Stimulated activated CD4-positive, alpha-beta T cell treated with anti-CD3 and anti-CD28 coated beads, Interleukin-2, amount 100 ng/mL, for 24 hours (primary cell): ENCODE measurements at places on chromosomes 5 and 9.

DNA sequence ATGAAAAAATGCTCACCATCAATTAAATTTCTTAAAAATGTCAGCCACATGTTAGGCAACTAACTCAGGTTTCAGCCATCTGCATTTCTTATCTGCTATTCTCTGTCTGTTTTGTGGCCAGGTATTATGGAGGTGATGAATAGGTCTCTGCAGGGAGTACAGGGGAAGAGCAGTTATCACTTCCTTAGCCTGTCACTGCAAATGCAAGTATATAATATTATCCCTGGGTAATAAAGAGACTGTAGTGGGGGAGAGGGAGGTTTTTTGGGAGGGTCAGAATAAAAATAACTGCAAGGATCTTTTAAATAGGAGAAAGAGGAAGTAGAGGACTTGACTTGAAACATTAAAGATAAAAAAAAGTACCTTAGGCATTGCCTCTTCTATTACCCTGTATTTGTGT, 49.6 kb upstream of the PTGER4 start:
- no peak for DNase-seq

GRCh38 chr9:138047469-138048040, 170.0 kb downstream of the CACNA1B start:
- DNase-seq, result no peak

DNA sequence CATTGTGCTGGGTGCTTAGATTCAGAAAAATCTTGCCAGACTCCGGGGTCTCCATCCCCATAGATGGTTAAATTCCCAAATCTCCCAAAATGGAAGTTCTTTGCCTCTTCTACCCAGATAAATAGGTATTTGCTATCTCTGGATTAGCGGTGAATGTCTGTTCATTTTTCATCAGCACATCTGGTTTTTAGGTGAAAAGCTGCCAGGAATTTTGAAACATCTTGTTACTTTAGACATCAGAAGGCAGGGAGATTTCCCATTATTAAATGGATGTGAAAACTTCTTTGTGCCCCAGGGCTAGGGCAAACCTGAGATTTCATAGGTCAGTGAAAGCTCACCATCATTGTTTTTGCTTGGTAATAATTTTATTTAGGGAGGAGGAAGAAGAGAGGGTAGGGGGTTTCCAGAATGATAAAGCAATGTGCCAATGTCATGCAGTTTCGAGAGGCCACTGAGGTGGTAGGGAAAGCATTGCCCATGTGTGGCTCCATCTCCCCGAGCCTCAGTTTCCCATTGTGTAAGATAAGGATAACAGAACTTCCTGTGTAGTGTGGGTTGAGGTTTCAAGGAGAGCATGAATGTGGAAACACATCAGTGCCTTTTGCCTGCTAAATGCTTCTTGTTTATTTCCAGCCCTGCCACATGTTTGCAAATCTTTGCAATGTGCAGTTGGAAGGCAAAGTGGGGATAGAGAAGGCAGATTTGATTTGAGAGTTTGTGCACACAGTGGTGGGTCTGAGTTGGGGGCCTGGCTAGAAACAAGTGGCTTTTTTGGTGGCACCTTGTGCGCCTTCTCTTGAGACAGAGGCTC, 147.2 kb upstream of the KLF4 start:
- DNase-seq, result no peak

- no peak for DNase-seq
These were observed 23.4 kb downstream of the WNK2 start for GRCh38 chr9:93207326-93207814.

DNA sequence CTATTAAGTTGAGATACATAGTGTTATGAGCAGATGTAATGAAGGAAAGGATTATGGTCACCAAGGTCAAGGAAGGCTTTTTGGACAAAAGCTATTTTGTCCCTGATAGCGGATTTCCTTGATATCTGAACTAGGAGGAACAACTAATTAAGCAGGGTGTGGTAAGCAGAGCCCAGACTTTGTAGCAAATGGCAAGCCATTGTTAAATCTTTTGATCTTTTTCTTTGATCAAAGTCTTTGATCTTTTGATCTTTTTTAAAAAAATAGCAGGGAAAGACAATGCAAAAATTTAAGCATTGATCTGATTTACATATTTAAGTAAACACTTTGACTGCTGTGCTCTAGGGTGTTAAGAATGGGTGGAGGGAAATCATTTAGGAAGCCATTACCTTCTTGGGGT, 1242.0 kb downstream of the MAT2B start:
- no peak for DNase-seq

DNA sequence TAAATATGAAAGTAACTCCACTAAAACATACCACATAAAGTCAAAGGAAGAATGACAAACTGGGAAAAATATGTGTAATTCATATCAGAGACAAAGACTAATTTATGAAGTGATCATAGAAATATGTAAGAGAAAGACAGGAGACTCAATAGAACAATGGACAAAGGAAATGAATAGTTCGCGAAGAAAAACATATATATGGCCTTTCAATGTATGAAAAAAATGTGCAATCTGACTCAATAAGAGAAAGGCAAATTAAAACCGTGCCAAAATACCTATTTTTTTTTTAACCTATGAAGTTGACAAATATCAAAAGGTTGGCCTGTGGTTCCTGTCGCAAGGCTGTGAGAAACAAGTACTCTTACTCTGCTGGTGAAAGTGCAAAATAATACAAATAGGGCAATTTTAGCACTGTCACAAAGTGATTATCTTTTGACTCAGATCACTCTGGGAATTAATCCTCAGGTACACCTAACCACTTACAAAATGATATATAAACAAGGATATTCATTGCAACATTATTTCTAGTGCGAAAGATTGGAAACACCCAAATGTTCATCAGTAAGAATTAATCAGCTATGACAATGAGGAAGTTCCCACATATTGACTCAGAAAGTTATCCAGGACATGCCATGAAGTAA, 3.7 kb downstream of the C9 start:
- no peak for DNase-seq

DNA sequence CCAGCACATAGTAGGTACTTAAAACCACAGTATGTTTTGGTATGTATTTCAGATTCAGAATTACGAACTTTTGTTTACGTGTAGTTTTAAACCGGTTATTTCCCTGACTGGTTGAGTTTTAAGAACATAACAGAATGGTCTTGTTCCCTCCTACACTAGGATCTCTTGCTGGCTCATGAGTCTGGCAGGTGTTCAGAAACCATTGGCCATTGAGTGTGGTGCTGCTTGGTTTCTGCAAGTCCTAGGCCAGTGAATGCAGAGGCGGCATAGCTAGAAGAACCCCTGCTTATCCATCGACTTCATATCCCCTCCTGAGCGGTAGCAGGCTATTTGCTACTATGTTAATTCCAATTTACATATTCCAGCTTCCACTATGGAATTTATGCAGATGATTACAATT, 65.6 kb downstream of the GPR21 start:
- no peak for DNase-seq

- no peak for DNase-seq
These were observed 35.7 kb upstream of the ORM1 start for GRCh38 chr9:114287001-114287762.

- DNase-seq, result peak; percentile 31
These were observed 24.6 kb downstream of the TRAF1 start for GRCh38 chr9:120901755-120902568.

DNA sequence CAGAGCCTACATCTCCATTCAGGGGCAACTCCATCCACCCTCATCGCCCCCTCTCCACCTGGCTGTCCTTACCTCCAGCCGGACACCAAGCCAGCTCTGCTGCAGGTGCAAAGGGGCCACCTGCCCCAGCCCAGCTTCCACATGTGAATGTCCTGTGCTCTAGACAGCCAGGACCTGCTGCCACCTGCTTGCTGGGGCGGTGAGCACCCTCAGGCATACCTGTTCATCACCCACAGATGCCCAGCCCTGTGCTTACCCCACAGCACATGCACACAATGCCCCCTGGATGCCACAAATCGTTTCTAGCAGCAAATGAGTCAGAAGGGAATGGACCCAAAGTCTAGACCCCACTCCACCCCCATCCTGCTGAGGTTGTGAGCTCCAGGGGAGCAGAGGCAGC, 13.3 kb upstream of the NKD2 start:
- DNase-seq, result no peak

GRCh38 chr9:135695036-135695435, 4.2 kb downstream of the SOHLH1 start:
- DNase-seq, result no peak

- DNase-seq, result peak; percentile 67
These were observed at the start of gene TMOD1 for GRCh38 chr9:97501177-97501971. Gene TMOD1, plus strand, starts transcription at chr9:97501666. Its CDS starts 22,523 bp downstream, at chr9:97524189.

- no peak for DNase-seq
These were observed 29.0 kb downstream of the FAT2 start for GRCh38 chr5:151562019-151562707.

GRCh38 chr9:14437354-14438231, 123.7 kb upstream of the NFIB start:
- no peak for DNase-seq

DNA sequence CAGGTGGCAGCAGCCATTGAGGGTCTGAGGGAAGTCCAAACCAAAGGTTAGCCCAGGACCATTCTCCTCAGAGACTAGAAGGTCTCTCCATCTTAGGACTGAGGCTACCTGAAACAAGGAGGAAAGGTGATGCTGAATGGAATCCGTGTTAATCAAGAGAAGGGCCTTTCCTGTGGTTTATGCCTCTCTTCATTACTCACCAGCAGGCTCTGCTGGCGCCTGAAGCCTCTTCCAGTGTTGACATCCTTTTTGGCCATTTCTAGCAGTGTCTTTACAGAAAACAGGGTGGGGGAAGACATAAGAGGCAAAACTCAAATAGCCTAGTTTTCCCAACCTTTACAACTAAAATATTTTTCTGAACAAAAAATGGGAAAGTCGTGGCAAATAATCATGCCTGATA, 98.0 kb downstream of the ENC1 start:
- no peak for DNase-seq

- no peak for DNase-seq
These were observed 165.6 kb downstream of the MACROH2A1 start for GRCh38 chr5:135233477-135233876.

GRCh38 chr5:6493681-6494454, 45.2 kb downstream of the UBE2QL1 start:
- DNase-seq, result no peak

GRCh38 chr5:41637869-41638268, 127.5 kb upstream of the PLCXD3 start:
- no peak for DNase-seq

- DNase-seq, result no peak
These were observed 691.8 kb downstream of the MTRR start for GRCh38 chr5:8560776-8561175.

DNA sequence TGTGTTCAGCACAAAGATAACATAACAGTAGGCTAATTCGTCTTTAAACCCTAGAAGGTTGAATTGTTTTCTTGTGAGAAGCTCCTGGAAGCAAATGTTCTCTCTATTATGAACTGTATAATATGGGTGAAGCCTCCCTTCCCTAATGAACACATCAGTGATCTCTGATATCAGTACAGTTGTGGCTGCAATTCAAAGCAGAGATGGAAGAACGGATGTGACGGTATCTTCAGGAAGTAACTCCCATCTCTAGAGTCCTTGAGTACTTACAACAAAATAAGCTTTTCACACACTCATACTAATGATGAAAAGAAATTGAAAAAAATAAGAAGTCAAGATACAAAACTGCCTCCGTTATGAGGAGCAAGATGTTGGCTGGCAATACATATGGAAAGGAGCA, 4.5 kb downstream of the HCN1 start:
- DNase-seq, result no peak

DNA sequence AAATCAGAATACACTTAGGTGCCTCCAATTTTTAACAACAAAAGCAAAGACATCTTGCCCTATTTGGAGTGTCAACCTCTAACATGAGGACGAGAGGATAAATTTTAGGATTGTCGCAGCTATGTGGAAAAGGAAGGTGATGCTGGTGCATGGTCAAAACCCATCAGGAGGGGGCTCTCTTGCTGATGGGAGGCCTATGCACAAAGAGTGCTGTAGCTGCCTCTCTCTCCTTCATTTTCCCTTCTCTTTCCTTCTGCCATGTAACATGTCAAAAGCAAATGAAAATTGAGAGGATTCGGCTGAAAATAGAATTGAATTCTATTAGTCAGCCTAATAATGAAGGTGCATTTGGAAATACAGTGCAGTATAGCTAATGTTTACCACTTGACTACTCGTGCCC, 578.7 kb upstream of the ZNF462 start:
- DNase-seq, result no peak

GRCh38 chr5:59769832-59770231, 123.7 kb downstream of the PDE4D start:
- no peak for DNase-seq

GRCh38 chr9:114902786-114903524, 27.4 kb downstream of the TNFSF8 start:
- no peak for DNase-seq

GRCh38 chr9:15010581-15010980, 100.4 kb upstream of the FREM1 start:
- no peak for DNase-seq

DNA sequence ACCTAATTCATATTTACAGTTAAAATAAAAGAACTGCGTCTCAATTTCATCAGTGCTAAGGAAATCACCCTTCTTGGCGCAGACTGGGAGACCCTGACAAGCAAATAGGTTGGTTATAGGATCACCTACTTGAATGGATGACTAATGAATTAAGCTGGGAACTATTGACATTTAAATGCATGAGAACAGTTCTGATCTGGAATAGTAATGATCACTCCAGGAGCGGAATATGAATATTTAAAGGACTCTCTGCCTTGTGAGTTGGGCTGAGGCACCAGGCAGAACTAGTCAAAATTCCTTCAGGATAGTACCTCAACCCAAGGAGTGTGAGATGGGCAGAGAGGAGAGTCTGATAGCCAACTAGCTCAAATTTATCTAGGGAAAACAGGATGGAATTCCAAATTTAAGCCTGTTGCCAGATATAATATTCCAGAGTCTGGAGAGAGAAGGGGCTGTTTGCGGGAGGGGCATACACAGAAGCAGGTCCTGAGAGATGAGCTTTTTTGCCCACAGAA, 364.4 kb downstream of the CSNK1G3 start:
- no peak for DNase-seq

- no peak for DNase-seq
These were observed 173.0 kb downstream of the HINT1 start for GRCh38 chr5:130992095-130992494.
